ENCODE measurements at places on chromosomes 16 and 17.

DNA sequence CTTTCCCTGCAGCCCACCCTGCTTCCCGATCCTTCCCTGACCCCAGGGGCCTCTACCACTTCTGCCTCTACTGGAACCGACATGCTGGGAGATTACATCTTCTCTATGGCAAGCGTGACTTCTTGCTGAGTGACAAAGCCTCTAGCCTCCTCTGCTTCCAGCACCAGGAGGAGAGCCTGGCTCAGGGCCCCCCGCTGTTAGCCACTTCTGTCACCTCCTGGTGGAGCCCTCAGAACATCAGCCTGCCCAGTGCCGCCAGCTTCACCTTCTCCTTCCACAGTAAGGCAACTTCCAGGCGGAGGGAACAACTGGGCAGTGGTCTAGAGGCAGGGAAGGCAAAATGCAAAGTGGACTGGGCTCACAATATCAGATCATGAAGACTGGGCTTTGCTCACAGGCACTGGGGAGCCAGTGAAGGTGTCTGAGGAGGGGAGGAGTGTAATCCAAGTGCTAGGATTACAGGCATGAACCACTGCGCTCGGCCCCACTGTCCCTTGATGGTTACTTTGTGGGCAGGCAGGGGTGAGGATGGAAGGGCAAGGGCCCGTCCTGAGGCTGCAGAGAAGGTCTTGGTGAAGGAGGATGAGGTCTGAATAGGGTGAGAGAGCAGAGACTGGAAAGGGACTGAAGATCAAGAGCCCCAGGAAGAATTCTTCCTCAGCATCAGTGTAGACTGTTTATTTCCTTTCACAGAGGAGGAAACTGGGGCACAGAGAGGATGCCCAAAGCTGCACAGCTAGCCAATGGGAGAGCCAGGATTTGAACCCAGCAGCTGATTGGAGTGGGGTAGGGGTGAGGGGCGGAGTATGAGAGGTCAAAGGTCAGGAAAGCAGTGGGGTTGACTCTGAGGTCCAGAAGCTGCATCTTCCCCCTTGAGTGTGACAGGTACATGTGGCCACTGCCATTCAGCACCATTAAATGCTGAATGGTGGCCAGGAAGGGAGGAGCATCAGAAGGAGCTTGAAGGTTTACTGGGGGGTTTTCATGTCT is 16.5 kb upstream of the ADGRG3 start:
- DNase-seq, result no peak

GRCh38 chr16:75273054-75273925 is 21.9 kb upstream of the BCAR1 start:
- DNase-seq, result no peak

DNA sequence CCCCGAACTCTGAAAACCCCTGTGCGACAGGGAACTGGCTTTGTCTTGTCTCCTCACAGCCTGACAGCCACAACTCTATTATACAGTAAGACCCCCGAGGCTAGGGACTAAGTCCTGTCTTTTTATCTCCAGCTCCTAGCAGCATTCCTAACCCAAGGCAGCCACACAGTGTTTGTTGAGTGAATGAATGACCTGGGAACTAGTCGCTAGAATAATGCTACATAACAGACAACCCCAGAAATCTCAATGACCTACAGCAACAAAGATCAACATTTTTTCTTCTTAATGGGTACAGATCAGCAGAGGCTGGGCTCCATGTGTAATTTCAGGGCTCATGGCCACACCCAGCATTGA is 71.4 kb upstream of the TNRC6C start:
- DNase-seq, result no peak

GRCh38 chr16:53055541-53056391 is 975 bp downstream of the CHD9 start:
- peak; percentile 51 for DNase-seq

GRCh38 chr17:80252871-80253270 is 7.8 kb upstream of the RNF213 start:
- DNase-seq, result no peak

GRCh38 chr17:28527859-28528258 is 21.7 kb downstream of the FOXN1 start:
- DNase-seq, result no peak

DNA sequence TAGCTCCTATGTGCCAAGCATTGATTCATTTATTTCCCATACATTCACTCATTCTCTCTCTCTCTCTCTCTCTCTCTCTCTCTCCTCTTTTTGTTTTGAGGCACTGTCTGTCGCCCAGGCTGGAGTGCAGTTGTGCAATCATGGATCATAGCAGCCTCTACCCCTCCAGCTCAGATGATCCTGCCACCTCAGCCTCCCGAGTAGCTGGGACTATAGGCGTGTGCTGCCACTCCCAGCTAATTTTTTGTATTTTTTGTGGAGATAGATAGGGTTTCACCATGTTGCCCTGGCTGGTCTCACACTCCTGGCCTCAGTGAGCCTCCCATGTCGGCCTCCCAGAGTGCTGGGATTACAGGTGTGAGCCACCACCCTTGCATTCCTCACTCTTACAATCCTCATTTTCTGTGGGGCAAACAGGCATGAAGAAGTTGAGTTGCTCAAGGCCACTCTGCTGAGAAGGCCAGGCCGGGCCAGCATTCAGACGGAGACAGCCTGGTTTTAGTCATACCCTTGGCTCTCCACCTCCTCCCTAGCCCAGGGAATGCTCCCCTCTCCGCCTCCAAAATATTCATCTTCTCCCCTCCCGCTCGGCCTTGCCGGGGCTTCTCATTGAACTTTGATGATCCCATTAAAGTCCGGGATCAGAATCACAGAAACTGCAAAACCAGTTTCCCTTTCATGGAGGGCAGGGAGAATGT is 765 bp upstream of the PRM2 start:
- no peak for DNase-seq

All from fibroblast of the conjunctiva (primary cell).